ENCODE measurements at places on chromosomes 13 and 19.

GRCh38 chr13:21429211-21429610 lies 29.9 kb downstream of the ZDHHC20 start:
- DNase-seq, result no peak

DNA sequence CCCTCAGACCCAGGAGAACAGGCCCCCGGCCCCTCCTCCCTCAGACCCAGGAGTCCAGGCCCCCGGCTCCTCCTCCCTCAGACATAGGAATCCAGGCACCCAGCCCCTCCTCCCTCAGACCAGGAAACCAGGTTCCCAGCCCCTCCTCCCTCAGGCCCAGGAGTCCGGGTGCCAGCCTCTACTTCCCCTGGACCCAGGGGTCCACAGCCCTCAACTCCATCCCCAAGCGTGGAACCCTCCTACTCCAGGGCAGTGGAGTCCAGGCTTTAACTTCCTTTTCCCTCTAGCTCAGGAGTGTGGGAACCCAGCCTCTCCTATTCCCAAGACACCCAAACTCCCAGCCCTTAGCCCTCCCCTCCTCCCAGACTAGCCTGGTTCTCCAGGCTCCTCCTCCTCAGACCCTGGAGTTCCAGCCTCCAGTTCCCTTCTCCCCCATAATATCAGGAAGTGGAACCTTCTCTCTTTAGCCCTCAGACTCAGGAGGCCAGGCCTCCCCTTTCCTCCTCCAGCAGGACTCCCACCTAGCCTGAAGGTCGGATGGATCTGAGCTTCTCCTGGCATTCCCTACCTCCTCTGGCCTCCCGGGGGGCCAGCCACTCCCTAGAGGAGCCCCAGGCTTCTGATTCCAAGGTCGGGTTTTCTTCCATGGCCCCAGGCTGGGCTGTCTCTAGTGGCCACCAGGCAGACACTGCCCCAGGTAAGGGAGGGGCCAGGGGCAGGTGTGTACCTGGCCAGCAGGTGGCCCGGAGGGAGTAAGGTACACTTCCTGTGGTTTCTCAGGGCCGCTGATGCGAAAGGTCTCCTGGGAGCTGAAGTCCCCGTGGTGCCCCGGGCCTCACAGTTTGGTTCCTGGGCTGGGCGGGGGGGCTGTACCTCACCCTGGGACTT lies at the start of gene TMC4:
TSS of gene TMC4 (minus strand) at position 690 of the 888 bp plus-strand sequence. CDS start at position 647, 43 bp downstream.
- DNase-seq, result no peak

DNA sequence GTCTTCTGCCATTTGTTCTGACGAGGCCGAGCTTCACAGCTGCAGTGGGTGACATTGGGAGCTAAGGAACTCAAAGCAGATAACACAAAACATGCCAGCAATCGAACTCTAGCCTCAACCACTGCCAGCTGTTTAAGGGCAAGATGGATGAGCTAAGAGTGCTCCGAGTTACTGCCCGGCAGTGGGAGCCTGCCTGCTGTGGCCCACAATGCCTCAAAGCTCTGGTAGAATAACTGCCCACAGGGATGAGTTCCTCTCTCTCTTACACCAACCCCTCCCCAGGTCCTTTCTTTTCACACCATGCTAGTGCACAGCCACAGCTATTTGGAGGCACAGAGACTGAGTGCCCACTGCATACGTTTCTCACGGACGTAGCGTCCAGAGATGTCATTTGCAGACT lies 330.5 kb downstream of the FGF9 start:
- DNase-seq, result no peak

DNA sequence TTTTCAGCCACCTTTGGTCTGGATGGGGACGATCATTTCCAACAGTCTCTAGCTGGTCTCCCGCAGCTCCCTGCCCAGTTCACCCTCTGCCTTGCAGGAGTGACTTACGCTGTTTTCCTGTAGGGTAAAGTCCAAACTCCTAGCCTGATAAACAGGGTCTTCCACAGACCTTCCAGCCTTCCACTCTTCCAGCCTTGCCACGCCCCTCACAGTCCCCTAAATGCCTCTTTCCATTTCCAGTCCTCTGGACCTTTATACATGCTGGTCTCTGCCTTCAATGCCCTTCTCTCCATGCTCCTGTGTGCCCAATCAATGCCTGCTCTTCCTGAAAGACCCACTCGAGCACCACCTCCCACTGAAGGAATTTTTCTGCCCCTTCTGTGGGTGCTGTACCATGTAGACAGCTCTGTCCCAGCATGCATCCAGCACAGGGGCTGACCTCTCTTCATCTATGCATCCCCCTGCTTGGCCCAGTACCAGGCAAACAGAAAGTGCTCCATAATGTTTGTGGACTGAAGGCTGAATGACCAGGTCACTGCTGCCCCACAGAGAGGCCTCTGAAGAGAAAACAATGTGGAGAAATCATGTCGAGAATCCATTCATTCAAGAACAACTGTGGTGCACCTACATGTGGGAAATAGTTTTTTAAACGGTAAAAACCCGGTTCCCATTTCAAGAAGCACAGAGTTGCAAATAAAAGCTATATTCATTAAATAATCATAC lies 4.6 kb downstream of the ATP7B start:
- DNase-seq, result no peak

DNA sequence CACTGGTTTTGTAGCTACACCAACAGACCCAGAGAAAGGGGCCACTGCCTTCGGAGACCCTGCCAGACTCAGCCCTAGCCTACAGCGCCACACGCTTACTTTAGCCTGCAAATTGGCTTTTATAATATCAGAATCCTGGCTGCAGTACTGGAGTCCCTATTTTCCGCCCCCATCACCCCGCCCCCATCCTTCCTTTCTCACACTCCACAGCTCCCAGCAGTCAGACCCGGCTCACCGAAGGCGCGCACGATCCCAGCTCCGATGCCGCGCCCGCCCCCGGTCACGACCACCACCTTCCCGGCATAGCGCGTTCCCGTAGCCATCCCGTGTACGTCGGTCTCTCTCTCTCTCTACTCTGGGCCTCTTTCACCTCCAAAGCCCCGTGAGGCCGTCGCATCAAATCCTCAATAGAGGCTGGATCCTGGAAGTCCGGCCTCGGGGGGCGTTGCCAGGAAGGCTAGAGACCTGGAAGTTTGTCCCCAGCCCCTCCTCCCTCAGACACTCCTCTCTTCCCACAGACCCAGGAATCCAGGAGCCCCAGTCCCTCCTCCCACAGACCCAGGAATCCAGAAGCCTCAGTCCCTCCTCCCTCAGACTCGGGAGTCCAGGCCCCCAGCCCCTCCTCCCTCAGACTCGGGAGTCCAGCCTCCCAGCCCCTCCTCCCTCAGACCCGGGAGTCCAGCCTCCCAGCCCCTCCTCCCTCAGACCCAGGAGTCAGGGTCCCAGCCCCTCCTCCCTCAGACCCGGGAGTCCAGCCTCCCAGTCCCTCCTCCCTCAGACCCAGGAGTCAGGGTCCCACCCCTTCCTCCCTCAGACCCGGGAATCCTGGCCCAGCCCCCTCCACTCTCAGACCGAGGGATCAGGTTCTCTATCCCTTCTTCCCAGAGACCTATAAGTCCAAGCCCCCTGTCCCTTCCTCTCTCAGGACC lies at the start of gene HSD17B14:
TSS of gene HSD17B14 (minus strand) at position 403 of the 929 bp plus-strand sequence. CDS start at position 323, 80 bp downstream.
- no peak for DNase-seq

- no peak for DNase-seq
Observed at GRCh38 chr13:38328699-38329098, 21.0 kb upstream of the UFM1 start.

DNA sequence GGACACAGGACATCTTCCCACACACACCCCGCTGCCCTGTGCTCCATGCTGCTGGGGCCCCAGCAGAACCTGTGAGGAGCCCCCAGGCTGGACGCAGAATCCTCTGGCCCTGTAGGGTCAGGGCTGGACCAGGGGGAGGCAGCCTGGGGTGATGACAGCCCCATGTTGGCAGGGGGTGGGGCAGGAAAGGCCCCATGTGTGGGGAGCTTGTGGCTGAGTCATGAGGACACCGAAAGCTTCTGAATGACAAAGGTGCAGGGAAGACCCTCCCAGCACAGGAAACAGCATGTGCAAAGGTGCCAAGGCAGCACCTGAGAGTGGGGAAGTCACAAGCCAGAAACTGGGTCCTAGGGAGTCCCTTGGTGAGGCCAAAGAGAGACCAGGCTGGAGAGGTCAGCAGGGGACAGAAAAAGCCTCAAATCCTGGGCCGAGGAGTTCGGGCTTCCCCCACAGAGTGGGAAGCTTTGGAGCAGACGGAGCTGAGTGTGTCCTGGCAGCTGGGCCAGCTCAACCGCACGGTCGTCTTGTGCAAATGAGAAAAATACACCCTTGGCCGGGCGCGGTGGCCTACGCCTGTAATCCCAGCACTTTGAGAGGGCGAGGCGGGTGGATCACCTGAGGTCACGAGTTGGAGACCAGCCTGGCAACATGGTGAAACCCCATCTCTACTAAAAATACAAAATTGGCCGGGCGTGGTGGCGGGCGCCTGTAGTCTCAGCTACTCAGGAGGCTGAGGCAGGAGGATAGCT lies 17.5 kb downstream of the ATP8B3 start:
- no peak for DNase-seq

- no peak for DNase-seq
Observed at GRCh38 chr13:104011505-104012241, 945.5 kb upstream of the SLC10A2 start.

DNA sequence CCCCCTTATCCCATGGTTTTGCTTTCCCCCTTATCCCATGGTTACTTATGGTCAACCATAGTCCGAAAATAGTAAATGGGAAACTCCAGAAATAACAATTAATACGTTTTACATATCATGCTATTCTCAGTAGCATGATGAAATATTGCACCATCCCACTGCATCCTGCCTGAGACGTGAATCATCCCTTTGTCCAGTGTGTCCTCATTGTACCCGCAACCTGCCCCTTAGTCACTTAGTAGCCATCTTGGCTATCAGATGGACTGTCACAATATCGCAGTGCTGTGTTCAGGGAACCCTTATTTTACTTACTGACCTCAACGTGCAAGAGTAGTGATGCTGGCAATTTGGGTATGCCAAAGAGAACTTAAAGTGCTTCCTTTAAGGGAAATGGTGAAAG lies 10.5 kb upstream of the NBEA start:
- DNase-seq, result peak; percentile 45

GRCh38 chr13:39847336-39847735 lies 191.9 kb downstream of the COG6 start:
- no peak for DNase-seq

GRCh38 chr13:103349211-103349980 lies 283.2 kb upstream of the SLC10A2 start:
- DNase-seq, result no peak

DNA sequence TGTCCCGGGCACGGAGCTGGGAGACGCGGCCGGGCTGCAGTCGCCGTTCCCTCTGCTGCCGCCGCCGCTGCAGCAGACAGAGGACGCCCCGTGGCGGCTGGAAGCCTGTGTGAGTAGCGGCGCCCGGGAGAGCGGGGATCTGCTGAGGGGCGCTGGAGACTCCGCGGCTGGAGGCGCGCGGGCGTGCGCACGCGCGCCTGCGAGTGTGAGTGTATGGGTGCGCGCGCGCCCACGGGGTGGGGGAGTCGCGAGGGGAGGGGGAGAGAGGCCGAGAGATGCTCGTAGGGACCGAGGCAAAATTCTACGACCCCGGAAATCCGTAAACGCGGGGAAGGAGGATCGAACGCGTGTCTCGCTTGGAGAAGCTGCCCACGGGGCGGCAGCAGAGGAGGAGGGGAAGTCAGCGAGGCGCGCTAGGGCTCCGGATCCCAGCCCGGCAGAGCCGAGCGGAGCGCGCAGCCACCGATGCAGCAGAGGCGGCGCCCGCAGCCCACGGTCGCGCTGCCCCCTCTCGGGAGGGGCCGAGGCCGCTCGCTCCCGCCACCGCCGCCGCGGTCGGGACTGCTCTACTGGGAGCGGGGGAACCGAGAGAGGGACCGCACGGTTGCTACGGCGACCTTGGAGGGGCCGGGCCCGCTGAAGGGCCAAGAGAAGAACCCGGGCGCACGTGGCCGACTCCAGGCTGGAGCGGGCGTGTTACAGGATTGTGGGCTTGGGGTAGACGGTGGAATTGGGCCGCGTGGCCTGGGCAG lies at the start of gene ENOX1:
TSS of gene ENOX1 (minus strand) at position 207 of the 752 bp plus-strand sequence.
- DNase-seq, result peak; percentile 19

DNA sequence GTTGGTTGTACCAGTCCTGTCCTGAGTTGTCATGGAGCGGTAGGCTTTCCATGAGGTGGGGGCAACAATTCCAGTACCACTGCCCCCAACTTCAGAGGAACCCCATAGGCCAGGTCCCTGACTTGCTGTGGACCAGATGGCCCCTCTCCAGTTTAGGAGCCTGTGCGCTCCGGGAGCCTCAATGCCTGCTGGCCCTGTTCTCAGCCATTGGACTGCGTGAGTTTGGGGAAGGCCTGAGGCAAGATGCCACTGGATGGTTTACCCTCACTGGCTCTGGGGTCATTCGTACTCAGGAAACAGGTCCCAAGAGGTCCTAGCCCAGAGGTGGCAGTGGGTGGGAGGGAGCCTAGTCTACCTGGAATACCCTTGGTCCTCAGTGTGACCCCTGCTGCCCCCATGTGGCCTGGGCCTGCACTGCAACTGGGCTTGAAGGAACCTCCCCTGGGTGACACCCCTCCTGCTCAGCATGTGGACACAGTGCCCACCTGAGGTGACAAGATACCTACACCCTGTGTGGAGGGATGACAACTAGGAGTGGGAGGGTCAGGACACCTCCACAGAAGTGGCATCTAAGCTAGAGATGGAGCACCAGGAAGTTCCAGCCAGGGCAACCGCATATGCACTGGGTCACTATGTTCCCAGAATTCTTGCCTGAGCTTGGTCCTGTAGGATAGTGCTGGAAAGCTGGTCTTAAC lies 6.0 kb upstream of the PRR19 start:
- peak; percentile 59 for DNase-seq

GRCh38 chr13:106534639-106535551 lies 567 bp downstream of the EFNB2 start:
- no peak for DNase-seq

DNA sequence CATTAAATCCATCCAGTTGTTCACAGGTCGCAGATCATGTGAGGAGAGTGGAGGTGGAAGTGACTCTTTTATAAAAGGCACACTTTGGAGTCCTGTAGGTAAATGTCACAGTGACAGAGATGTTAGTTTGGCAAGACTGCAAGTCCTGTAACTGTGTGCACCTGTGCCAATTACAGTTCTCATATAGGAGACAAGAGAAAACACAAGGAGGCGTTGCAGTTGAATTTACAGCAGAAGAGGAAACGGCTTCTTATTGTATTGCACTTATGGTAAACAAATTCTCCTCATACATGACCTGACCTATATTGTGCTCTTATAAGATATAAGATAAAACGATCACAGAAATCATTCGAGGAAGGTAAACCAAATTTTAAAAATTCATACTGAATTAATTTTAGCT lies 732.8 kb upstream of the SLC10A2 start:
- no peak for DNase-seq

DNA sequence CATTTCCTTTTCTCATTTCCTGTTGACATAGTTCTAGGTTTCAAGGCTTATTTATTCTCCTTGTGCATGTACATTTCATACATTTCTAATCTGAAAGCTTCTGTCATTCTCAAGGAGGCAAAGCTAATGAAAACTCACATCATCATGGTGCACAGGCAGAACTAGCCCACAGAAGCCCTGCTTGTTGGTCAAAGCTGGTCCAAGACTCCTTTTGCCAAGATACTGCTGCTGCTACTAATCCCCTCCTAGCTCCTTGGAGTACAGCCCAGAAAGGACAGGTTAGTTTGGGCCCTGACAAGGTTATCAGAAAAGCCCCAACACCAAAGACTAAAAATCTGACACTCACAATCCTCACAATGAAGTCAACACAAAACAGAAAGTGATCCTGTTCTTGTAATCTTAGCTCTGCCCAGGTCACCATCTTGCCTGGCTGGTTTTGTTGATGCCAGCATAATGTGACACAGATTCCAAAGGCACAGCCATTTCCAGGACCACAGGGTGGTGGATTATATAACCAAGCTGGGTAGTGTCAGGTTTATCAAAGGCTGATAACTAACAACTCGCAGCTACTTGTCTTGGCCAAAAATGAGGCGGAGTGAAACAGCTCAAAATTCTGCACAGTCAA lies 417.4 kb downstream of the NDFIP2 start:
- no peak for DNase-seq
